ENCODE measurements at places on chromosomes 11 and 22. TPM values are rescaled to one million over a fixed set of nuclear protein-coding genes. Genes with fewer than 3 reads are reported as not detected.

MUC5AC gene
- not detected for total RNA-seq

DNA sequence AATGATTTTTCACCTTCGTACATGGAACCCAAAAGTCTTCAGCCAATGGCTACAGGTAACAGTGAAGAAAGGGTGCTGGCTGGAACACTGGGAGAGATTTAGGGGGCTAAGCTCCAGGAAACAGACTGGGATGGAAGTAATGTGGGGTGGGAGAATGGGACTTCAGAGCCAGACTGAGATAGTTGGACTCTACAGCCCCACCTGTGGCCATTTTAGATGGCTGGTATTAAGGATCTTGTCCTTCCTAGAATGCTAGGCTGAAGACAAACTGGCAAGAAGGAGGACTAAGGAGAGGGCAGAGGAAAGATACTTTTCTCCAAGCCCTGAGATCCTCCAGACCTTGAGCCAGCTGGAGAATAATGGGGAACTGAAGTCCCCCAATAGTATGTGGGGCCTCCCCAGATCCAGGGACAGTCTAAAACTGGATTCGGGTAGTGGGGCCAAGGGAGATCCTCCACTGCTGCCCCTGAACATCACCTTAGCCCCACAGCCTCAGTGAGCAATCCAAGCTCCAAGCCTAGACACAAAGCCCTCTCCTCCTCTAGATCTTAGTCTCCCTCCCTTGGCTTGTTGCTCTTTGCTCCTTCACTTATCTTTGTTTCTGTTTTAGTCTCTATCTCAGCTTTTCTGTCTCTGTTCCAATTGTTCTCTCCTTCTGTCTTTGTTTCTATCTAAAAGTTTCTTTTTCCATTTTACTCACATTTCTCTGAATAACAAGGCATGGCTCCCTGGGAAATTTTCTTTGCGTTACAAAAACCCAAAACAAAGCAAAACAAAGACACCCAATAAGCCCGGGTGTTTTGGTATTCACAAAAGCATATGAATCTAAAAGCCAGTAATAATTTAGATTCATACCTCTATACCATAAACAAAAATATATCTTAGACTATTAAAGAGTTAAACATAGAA, 16.2 kb upstream of the RRAS2 start:
- DNase-seq = no peak

RFPL2 gene
- not detected for total RNA-seq

- DNase-seq = no peak
Measured at GRCh38 chr11:35349897-35350296, 69.5 kb downstream of the SLC1A2 start.

GRCh38 chr11:24437123-24437522, 59.7 kb upstream of the LUZP2 start:
- no peak for DNase-seq

GRCh38 chr22:44677353-44677840, 24.6 kb upstream of the PRR5 start:
- no peak for DNase-seq

SPDYC gene
- not detected for total RNA-seq

- no peak for DNase-seq
Measured at GRCh38 chr11:17691550-17691949, 27.8 kb upstream of the MYOD1 start.

- DNase-seq = no peak
Measured at GRCh38 chr11:119189393-119189792, 4.1 kb downstream of the NHERF4 start.

GRCh38 chr11:29734287-29734686, 282.5 kb downstream of the KCNA4 start:
- no peak for DNase-seq

DNA sequence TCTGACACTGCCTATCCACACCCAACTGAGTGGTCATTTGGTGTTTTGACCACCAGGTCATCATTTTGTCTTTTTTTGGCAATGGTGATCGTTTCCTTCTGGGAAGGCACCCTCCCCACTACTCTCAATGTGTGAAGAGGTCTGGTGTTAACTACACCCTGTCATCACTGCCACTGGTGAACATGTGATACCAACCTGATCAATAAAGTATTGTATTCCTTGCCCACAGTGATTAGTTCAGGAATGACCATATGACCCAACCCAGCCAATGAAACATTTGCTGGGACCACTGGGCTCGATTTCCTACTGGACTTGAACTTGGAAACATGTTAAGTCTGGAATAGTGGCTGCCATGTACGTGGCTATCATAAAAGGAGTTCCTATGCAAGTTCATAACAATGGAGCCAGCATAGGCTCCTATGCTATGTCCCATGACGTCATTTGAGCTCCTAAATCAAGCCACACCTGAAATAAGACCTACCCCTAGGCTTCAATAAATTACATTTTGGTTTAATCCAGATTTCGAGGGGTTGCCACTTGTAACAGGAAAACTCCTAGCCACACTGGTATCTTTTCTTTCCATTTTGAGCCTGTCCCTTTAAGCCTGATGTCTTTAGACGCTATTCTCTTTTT, 51.1 kb downstream of the CHST1 start:
- DNase-seq = no peak

SCGB1A1 gene
- not detected for total RNA-seq

- no peak for DNase-seq
Measured at GRCh38 chr11:61701242-61701886, 21.2 kb downstream of the DAGLA start.

CRYBB2 gene
- not detected for total RNA-seq

DNA sequence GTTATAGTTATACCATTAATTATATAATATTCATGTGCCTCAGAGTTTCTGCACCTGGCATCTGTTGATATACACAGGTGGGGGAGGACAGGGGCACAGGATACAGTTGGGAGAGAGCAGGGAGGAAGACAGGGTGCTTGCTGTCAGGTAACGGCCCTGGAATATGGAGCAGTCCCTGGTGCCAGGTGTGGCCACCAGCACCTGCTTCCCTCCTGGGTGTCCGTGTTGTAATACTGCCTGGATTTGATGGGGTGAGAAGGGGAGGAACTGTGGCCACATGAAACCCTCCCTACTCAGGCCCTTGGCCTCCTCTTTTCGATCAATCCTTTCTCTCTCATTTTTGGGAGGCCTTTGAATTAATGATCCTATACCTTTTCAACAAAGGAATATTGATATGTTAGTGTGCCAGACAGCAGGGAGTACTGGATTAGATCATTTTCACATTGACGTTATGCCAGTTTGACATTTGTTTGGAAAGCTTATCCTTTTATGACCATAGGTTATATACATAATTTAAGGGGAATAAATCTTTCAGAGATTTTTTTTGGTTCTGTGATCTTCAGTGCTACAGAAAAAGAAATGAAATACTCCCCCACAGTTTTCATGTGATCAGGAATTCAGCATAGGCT, 88.6 kb downstream of the TEAD1 start:
- no peak for DNase-seq

GRCh38 chr11:73869332-73869949, 7.2 kb downstream of the COA4 start:
- DNase-seq = no peak

POU2AF2 gene
- total RNA-seq = not detected

DNA sequence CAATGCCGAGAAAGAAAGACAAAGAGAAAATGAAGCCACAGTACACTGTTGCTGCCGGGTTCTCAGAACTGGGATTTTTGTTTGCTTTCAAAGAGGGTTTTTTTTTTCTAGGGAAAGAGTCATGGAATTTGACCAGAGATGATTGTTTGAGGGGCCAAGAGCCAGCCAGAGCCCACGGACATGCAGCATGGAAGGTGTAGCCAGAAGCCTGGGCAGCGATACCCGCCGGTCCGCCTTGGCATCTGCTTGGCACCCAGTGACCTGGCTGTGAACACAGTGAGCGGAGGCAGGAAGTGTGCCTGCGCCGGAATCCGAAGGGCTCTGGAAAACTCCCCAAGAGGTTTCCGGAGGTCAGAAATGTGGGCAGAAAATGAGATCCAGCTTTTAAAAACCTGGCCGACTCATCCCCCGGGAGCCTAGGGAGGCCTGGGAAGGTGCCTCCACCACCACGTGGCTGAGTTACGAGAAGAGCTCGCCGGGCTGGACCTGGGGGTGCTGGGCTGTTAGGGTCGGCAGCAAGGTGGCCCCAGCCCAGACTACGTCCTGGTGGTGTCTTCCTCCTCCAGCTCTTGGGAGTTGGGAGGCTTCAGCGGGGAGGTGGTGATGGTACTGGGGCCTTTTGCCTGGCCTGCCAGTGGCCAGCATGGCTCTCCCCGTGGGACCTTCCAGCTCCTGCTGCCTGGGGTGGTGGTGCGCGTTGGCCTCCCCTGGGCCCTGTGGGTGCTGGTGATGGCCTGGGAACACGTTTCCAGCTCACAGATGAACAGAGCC, 61.6 kb upstream of the PPARA start:
- DNase-seq = no peak

DNA sequence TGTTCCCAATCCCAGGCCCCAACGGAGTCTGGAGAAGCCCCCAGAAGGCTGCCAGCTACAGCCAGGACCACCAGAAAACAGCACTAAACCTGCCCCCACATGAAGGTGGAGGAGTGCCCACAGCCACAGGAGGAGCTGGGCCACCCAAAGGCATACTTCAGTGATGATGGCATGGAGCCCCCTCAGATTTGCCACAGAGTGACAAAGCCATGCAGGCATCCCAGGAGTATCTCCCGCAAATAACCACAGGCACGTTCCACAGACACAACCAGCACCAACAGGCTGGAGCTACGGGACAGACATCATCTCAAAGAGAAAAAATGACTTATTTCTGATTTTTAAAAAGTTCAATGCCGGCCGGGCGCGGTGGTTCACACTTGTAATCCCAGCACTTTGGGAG, 10.6 kb downstream of the CARS1 start:
- DNase-seq = no peak

GRCh38 chr11:128052912-128053641, 534.3 kb downstream of the ETS1 start:
- DNase-seq = no peak

MUC2 gene
- not detected for total RNA-seq

- no peak for DNase-seq
Measured at GRCh38 chr11:32374261-32374711, 61.1 kb downstream of the WT1 start.

NPTXR gene
- total RNA-seq = 1.3 TPM

DNA sequence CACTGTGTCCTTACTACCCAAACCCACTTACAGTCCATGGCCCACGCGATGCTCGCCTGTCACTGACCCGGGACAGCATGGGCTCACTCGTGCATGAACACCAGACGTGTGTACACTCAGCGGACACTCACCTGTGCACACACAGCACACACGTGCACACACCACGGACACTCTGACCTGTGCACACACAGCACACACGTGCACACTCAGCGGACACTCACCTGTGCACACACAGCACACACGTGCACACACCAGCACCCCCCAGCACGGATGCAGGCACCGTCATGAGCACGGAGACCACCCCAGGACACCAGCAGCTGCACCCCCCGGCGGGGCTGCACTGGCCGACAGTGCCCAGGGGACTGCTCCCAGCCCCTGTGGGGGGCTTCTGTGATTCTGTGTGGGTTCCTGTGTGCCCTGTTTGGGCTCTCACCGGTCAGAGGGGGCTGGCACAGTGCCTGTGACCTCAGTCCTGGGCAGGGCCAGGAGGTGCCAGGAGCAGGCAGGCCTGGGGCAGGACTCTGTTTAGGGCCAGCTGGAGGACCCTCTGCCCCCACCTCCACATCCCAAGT, 20.2 kb downstream of the CRELD2 start:
- DNase-seq = no peak

DNA sequence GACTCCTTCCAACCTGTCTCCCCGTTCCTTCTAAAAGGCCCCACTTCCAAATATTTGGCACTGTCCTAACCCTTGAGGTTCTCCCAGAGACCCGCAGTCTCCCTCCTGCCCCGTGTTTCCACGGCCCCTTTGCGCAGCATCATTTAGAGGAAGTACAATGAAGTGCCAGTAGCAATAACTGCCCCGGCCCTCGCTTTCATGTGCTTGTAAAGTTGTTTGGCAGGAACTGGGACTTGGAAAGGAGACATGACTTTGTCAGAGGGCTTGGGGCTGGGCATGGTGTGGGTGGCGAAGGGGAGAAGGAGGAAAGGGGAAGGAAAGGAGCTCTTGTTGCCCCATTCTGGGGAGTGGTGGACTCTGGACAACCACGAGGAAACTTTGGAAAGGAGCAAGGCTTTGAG, 2.6 kb downstream of the CD44 start:
- DNase-seq = no peak

RASD2 gene
- total RNA-seq = not detected

GP1BB gene
- total RNA-seq = not detected

DNA sequence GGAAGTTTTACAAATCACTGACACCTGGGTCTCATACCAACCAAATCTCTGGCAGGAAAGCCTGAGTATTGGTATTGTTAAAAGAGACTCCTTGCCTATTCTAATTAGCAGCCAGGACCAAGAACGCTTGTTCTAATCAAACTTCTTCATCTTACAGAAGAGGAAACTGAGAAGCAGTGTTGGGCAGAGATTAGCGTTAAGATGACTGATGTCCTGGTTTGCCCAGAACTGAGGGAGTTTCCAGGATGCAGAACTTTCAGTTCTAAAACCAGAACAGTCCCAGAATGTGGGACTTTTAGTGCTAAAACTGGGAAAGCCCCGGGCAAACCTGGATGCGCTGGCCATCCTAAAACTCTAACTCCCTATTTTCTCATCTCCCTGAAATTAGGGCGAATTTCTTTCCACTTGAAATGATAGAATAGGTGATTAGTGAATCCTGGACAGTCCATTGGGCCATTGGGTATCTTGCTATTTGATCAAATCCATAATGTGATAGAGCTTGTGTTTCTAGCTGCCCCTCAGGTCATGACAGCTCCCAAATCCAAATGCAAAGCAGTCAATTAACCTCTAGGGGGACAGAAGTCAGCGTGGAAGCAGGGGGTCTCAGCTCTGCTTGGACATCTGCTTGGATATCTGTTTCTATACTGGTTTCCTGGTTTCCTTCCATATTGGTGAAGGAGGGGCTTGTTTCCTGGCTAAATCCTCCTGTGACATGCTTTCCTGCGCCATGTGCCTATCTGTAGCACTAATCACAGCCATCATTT, 16.0 kb upstream of the TMPRSS13 start:
- no peak for DNase-seq

All from natural killer cell treated with Interleukin-12 subunit alpha and Interleukin-12 subunit beta and Interleukin-15 and Interleukin-18, amount 100 ng/mL, for 72 hours (primary cell).